ENCODE measurements at places on chromosomes 4 and X.

DNA sequence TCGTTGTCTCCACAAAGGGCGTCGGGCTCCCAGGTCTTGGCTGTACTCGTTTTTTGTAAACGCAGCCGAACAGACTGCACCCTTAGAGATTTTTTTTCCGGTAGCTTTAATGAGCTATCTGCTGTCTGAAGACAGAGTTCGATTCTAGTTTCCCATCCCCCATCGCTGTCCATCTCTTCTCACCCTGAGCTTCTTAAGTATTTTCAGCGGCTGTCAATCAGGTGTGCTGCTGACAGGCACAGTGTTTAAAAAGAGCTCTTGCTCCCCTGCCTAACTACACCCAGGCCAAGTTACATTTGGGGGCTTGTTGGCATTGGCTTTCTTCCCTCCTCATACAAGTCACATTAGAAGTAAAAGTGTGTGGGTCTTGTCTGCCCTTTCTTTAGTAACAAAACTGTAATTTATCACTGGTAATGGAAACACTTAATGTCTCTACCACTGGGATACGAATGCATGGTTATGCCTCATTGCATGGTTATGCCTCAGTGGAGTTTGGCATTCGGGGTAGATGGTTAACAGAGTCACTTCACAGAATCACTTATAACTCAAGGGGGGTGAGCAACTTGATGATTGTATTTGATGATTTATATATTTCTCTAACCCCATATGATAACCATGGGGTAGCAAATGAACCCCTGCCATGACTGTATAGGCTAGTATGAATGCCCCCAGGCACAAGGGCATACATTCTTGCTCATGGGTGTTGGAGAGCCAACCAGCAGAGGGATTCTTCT, 1.4 kb upstream of the ARHGAP6 start:
- DNase-seq: no peak

DNA sequence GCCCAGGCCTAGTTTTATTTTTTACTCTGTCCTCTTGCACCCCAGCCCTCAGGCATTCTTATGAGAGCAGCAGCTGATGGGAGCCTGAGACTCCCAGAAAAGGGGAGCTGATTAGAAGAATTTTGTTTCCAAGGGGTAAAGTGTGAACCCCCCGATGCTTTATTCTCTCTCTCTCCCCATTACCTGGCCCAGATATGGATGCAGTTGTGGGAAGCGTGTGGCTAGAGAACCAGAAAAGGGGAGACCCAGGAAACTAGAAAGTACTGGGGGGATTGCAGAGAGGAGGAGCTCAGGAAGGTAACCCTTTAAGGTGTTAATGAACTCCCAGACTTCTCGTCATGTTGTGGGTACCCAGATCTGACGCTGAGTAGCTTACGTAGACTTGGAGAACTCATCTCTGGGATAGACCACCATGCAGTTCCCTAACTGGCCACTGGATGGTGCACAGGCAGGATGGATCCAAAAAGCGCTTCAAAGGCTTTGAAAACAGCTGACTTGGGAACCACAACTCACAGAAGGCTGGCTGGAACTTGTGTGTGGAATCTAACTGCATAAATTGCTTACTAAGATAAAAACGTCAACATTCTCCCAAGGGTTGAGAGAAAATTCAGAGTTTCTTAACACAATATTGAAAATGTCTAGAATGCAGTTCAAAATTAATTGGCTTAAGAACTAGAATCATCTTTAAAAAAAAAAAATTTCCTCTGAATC, 64.7 kb downstream of the TBC1D14 start:
- peak; percentile 87 for DNase-seq

- DNase-seq: peak; percentile 11
These were observed 101.8 kb upstream of the VCX2 start for GRCh38 chrX:8272821-8273220.

DNA sequence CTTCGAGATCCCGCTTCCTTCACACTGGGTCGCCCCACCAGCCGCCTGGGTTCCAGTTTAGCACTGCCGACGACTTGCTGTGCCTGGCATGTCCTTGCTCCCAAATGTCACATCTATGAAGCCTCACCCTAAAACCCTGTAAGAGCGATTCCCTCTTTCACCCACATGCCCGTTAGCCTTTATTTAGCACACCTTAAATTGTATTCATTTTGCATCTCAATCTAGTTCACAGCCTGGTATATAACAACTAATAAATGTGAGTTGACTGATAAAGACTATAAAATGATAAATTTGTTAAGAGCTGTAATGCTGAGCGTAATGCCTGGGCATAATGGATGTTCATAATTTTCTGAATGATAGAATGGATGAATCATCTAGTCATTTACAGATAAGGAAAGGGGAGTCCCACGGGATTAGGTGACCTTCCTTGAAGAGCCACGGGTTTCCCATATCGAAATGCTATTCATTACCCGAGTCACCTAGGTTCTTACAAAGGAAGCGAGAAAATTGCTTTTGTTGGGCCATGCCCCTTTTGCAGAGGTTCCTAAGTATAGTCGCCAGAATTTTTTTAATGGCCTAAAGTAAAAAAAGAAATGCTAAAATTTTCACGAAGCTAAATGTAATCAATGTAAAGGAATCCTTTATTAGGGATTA, 1.1 kb upstream of the AP1S2 start:
- DNase-seq: no peak

- DNase-seq: peak; percentile 32
These were observed 229.6 kb upstream of the PGRMC2 start for GRCh38 chr4:128517096-128517738.

GRCh38 chr4:75745161-75745560, 20.8 kb downstream of the USO1 start:
- DNase-seq: peak; percentile 90

DNA sequence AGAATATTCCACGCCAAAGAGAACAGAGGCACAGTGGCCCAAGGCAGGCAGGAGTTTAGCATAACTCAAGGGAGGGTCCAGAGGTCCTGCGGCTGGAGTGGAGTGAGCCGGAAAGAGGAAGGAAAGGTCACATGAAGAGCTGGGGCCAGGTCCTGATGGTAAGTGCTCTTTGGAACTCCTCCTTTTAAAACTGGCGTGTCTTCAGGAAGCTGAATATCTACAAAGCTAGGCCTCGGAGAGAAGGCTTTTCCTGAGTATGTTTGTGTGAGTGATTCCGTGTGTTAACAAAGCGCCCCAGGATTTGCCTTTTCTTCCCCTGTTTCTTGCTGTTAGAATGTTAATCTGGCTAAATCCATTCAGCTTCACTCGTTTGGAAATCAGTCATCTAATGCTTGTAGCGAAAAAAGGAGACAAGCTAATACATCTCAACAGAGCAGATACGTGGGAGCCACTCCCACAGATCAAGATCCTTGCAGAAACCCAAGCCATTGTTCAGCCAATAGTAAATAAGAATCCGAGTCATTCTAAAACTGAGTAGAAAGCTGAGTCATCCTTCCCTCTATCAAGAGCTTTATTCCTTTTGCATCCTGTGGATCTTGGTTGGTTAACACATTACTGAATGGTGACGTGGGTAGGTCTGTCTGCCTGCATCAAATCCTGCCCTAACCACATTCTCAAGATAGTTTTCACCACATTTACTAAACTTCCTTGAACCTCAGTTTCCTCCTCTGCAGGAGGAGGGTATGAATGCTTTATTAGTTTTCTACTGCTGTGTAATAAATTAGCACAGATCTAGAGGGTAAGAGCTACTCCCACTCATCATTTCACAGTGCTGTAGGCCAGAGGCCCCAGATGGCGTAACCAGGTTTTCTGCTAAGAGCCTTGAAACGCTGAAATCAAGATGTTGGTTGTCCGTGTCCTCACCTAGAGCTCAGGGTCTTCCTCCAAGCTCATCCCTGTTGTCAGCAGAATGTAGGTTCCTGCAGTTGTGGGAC, 43.2 kb upstream of the RBM47 start:
- peak; percentile 98 for DNase-seq

DNA sequence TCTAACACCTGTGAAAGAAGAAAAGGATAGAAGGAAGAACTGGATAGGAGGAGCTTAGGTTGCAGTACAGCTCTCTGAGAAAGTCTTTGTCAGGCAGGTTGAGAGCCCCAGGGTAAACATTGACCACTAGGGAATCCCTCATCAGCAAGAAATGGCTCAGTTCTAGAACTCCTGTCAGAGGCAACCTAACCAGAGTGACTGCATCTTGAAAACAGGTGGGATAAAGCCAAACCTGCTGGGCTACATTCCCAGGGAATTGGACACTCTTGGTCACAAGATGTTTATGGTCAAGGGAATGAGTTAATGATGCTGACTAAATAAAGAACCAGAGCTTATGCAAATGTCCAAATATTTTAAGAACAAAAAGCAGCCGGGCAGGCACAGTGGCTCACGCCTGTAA, 108.3 kb upstream of the MED14 start:
- DNase-seq: peak; percentile 69

DNA sequence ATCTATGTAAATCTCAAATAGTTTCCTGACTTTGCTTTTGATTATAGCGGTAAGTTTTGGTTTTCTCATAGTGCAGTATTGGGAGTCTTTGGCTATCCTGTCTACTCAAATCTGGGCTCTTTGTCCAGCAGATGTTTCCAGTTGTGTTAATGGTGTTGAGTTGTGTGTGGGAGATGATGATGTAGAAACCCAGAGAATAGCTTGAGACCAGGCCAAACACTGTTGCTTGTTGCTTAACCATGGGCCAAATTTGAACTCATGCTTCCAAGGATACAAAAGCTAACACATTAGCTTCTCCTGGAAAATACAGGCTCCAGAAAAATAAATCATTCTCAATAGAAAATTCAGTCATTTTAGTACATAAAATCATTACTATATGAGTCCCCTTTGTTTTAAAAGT, 82.6 kb upstream of the GYPA start:
- DNase-seq: no peak

GRCh38 chrX:16022580-16023200, 100.7 kb upstream of the GRPR start:
- peak; percentile 53 for DNase-seq

DNA sequence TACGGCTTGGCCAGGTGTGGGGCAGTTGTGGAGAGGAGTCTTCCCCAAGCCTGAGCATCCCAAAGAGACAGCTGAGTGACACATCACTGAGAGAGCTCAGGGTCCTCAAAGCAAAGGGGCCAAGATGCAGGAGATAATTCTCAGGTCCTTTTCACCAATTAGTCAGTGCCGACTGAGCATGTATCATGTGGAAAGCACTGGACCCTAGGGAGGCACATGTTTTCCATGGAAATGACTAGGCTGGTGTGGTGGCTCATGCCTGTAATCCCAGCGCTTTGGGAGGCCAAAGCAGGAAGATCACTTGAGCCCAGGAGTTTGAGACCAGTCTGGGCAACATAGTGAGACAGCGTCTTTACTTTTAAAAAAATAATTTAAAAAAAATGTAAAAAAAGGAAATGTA, 67.3 kb upstream of the PRPS1 start:
- DNase-seq: no peak

GRCh38 chr4:184587701-184588100, 61.5 kb downstream of the CASP3 start:
- no peak for DNase-seq

GRCh38 chrX:12080265-12080664, 58.0 kb upstream of the FRMPD4 start:
- DNase-seq: peak; percentile 44

DNA sequence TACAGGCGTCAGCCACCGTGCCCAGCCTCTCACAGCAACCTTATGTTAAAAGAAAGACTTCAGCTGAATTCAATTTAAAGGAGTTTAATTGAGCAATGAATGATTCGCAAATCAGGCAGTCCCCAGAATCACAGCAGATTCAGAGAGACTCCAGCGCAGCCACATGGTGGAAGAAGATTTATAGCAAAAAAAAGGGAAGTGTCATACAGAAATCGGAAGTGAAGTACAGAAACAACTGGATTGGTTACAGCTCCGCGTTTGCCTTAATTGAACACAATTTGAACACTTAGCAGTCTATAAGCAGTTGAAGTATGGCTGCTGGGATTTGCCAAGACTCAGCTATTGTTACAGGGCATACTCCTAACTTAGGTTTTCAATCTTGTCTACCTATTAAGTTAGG, 19.8 kb downstream of the CENPVL3 start:
- no peak for DNase-seq

- no peak for DNase-seq
These were observed 236.9 kb upstream of the EMCN start for GRCh38 chr4:100754751-100755150.

- no peak for DNase-seq
These were observed 24.6 kb upstream of the BCLAF3 start for GRCh38 chrX:20015422-20015821.

- DNase-seq: peak; percentile 92
These were observed 20.5 kb downstream of the PKD2 start for GRCh38 chr4:88027611-88028608.

- DNase-seq: peak; percentile 66
These were observed 21.8 kb downstream of the SPANXC start for GRCh38 chrX:141220342-141221008.

DNA sequence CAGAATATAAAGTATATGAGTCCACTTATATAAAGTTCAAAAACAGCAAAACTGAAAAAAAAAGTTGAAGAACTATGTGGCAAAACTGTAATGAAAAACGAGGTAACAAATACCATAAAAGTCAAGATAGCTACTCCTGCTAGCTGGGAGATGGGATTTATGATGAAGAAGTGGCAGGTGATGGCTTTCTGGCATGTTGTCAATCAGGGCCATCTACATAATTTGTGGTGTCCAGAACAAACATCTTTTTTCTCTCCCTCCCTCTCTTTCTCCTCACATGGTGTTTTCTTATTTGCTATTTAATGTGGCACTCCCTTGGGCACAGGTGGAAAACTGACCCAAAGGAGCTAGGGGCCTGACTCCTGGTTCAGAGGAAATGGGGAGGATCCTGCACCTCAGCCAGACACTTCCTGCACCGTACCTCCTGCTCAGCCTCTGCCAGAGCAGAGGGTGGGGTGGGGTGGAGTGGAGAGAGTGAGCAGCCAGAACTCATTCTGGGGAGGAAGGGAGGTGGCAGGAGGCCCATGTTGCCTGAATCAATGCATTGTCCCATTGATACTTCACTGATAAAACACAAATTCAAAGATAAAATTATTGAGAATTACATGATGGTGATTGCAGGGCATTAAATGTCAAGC, 5.3 kb upstream of the SAP30 start:
- DNase-seq: no peak

- DNase-seq: no peak
These were observed 1555.5 kb upstream of the IGFBP7 start for GRCh38 chr4:58665649-58666048.

- no peak for DNase-seq
These were observed 161.9 kb downstream of the TLL1 start for GRCh38 chr4:166034965-166035364.

GRCh38 chr4:94537921-94538628, 86.3 kb downstream of the PDLIM5 start:
- DNase-seq: no peak

- no peak for DNase-seq
These were observed 17.8 kb downstream of the ARHGEF6 start for GRCh38 chrX:136762820-136763452.

GRCh38 chrX:134377537-134377936, 82.4 kb upstream of the HPRT1 start:
- peak; percentile 56 for DNase-seq

- DNase-seq: no peak
These were observed 98.9 kb downstream of the ARHGAP6 start for GRCh38 chrX:11566789-11567188.

- DNase-seq: peak; percentile 60
These were observed 2.0 kb upstream of the HPGD start for GRCh38 chr4:174524242-174524641.

All from epithelial cell of esophagus (primary cell).